ENCODE measurements at places on chromosomes 16 and 17.

DNA sequence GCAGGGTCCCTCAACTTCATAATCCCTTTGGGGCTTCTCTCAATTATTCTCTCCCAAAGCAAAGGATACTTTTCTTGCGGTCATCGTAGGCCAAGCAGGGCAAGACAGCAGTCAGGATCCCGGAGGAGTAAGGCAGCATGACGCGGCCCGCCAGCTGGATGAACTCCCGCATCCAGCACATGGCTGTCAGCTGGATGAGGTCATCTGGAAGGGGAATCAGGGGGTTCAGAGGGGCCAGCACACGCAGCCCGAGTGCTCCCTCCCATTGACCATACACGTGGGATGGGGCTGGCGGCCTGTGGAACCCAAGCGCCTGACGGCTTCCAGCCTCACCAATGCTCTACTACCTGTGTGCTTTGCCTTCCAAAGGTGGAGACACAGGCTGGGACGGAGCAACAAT, 19.2 kb downstream of the VAC14 start:
- DNase-seq: no peak

DNA sequence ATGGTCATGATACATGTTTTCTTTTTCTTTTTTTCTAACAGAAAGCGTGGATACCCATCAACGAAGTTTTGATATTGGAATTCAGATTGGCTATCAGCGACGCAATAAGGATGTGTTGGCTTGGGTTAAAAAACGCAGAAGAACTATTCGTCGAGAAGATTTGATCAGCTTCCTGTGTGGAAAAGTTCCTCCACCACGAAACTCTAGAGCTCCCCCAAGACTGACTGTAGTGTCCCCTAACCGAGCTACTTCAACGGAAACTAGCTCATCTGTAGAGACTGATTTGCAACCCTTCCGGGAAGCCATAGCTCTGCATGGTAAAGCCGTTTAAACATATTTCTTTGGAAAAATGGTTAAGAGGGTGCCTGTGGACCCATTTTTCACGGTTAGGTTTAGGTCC, 11.5 kb downstream of the HAPSTR1 start:
- no peak for DNase-seq

GRCh38 chr17:43881181-43881580, 26.2 kb downstream of the MPP2 start:
- DNase-seq: no peak

GRCh38 chr17:69722518-69722917, 308.0 kb downstream of the MAP2K6 start:
- DNase-seq: no peak

DNA sequence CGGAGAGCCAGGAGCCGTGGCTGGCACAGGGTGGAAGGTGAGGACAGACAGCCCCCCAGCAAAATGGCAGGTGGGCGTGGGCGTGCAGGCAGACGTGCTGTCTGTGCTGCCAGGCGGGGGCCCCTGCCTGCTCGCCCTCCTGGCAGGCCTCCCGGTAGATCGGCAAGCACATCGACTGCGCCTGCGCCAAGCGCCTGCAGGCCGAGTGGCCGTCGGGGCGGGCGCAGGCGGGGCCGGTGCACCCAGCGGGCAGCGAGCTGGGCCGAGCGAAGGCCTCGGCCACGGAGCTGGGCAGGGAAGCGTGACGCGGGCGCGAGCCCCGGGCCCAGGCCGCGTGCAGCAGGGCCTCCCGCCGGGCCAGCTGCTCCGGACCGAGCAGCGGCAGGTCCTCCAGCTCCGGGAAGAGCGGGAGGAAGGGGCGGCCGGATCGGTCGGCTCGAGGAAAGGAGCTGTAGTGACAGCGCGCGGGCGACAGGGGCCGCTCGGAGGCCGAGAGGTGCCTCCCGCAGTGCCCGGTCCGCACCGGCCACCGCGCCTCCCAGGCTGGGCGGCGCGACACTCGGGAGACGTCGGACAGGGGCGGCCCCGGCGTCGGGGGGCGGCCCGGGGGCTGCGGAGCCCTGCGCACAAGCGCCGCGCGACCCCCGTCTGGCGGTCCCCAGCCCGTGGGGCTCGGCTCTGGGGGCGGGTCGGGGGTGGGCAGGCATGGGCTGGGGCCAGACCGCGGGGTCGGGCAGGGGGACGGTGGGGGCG, 16.9 kb downstream of the GRIN2C start:
- no peak for DNase-seq

DNA sequence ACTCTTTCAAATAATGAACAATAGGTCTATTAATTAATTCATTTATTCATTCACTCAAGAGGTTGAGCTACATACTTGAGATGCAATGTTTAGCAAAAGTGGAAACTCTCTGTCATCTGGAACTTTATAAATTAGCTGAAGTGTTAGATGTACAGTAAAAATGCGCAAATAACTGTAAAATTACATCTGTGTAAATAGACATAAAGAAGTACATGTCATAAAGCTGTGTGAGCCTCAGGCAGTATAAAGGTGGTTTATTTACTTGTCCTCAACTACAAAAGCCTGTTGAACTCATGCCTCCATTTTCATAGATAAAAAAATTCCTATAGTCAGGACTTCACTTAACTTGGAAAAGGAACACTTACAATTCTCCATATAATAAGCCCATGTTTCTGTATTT, 343.1 kb downstream of the CDH11 start:
- no peak for DNase-seq

DNA sequence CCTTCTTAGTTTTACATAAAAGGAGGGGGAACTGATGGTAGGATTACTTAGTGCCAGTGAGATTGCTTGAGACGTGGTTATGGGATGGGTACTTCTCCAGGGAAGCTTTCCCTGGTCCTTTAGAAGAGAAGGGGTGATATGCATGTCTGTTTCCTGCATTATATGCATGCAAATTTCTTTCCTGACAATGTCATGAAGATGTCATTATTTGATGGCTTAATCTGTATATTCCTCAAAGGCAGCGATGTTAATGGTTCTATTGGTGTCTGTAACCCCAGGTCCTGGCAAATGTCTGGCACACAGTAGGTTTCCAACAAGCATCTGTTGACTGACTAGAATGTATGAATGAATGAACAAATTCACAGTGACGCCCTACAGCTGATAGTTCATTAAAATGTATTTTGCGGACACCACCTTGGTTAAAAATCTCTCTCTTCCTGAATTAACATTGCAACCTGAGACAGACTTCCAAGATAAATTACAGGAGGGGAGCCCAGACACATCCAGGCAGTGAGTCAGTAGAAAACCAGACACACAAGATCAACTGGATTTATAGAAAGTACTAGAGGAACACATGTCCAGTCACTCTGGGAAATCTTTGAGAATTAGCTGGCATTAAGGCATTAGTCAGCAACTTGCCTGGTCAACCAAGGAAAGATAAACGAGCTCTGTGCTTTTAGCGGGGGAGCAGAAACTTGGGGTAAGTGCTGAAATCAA, 293.4 kb downstream of the XYLT1 start:
- DNase-seq: no peak

GRCh38 chr17:75849279-75849646, 5.1 kb upstream of the UNC13D start:
- DNase-seq: no peak

- DNase-seq: no peak
Observed at GRCh38 chr16:83974475-83974874, 6.4 kb downstream of the NECAB2 start.

GRCh38 chr16:89633064-89633631, 19.7 kb downstream of the DPEP1 start:
- DNase-seq: peak; percentile 74

- peak; percentile 12 for DNase-seq
Observed at GRCh38 chr16:12095275-12096156, 119.0 kb downstream of the SNX29 start.

- no peak for DNase-seq
Observed at GRCh38 chr17:47855737-47856136, 4.8 kb upstream of the SP6 start.

- DNase-seq: peak; percentile 24
Observed at GRCh38 chr17:49861150-49861884, 13.4 kb upstream of the TAC4 start.

GRCh38 chr17:68197997-68198930, 49.6 kb upstream of the AMZ2 start:
- DNase-seq: no peak

DNA sequence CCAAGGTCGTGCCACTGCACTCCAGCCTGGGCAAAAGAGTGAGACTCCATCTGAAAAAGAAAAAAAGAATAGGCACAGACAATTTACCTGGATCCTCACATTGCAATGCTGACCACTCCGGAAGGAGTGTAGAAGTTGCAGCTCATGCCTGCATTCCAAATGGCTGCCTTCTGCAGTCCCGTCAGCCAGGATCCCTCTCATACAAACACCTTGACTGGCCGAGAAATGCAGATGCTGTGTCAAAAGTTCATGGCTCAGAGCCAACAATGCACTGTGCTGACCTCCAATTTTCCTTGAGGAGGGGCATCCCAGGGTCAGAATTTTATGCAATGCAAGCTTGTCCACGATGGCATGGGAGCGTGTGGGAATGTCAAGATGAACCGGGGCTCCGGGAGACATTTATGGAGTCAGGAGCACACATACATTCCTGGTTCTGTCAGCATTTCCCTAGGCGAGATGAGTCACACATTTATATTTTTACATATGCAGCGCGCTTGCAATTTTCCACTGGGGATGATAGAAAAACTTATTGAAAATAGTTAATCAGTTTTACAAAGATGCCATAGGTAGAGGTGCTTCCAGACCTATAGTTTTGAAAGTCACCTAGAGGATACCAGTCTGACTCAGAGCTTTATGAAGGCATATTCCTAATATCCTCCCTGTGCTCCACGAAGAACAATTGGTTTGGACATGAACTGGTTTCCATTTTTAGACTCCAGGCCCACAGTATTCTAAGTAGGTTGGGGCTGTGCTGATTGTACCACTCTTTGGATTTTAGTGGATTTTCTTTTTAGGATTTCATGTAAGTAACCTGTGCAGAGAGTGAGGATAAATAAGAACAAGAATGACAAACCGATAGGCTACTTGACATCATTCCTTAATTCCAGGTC, 614.6 kb downstream of the MAF start:
- no peak for DNase-seq

DNA sequence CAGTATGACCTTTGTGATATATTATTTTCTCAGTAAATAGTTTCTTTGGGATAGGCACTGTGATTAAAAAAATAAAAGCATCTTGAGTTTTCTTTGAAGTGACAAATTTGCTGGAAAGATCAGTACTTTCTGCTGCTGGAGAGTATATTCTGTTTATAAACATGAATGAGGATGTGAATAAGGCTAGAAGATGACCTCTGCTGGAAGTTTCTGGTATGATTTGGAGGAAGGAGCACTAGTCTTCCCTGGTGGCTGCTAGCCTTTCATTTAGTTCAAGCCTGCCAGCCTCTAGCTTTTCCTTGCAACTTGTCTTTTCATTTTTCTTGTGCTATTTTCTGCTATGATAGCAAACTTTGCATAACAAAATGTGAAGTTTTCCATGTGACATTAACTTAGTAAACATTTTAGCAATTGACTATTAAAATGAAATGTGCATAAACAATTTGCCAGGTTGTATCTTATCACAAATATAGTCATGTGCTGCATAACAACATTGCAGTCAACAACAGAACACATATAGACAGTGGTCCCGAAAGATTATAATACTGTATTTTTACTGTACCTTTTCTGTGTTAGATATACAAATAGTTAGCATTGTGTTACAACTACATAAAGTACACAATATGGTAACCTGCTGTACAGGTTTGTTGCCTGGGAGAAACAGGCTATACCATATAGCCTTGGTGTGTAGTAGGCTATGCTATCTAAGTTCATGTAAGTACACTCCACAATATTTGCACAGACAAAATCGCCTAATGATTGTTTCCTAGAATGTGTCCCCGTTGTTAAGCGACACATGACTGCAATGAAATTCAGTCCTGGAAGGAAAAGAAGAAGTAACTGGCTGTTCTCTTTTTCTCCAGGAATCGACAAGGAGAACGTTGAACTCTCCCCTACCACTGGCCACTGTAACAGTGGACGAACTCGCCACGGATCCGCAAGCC, 18.1 kb upstream of the RAB11FIP4 start:
- peak; percentile 14 for DNase-seq

DNA sequence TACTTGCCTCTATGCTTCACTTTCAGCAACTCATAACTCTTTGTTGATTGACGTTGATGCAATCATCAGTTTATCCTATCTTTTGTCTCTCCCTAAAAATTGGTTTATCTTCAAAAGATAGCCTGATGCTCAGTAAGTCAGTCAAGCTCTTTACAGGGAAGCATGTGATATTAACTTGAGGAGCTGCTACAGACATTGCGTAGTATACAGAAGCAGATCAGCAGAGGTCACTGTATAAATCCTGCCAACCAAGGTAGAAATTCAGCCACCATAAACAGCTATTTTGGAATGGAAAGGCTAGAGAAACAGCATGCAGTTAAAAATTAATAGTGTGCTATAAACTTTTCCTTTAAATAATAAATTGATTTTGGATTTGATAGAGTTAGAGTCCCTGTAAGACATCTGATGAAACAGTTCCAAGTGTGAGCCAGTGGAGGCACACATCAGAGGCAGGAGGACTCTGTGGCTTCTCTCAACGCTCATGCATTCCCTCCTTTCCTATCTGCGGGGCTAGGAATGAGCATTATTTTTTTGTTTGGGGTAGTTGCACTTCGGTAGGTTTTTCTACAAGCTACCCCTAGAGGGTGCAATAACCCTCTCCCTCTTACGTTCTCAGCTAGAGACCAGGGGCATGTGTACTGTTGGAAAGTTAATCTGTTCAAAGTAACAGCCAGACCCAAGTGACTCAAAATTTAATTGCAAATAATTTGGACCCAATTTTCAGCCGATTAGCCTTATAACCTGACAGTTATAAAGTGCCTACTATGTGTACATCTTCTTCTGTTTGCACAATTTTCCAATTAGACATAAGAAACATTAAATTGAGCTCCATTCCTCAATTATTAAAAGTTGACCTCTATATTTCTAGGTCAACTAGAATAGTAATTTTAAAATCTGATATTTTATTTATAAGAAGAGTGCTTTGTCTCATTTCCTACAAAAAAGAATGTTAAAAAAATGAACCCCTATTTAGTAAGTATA, 647.7 kb upstream of the SOX9 start:
- no peak for DNase-seq

DNA sequence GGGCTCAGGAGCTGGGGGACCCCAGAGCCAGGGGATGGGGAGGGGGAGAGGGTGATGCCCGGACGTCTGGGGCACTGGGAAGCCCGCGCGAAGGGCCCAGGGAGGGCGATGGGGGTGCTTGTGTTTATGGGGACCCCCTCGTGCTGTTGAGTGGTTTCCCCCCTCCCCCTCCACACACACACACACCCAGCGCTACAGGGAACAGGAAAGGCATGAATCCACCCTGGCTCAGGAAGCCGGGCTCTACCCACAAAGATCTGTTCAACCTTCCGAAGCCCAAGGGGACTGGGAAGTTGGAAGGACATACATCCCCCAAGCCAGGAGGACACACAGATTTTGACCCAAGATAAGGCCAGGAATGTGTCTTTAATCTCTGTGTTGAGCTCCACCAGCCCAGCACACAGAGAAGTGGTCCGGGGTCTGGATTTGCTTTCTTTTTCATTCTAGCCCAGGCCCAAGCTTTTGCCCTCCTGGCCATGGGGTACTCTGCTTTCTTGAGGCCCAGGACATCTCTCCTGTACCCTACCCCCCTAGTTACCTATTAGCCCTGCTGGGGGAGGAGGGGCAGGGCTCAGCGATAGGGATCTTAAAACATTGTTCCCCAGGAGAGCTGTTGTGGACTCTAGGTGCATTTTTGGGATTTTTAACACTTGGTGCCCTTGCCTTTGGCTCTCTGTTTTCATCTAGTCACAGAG, 1.2 kb downstream of the UBALD2 start:
- DNase-seq: no peak

GRCh38 chr16:85898521-85899442, at the start of gene IRF8:
IRF8 (plus strand) TSS chr16:85899162; CDS start chr16:85903016, 3,854 bp downstream.
- DNase-seq: no peak

All from HS-27A (cell line).